ENCODE measurements at places on chromosomes 4 and X. TPM values are rescaled to one million over a fixed set of nuclear protein-coding genes. Genes with fewer than 3 reads are reported as not detected.

Gene HAUS7
- 50.3 TPM for total RNA-seq

Gene XAGE2
- not detected for total RNA-seq

Gene ITGB1BP2
- 5.6 TPM for total RNA-seq

Gene NUDT10
- total RNA-seq: 0.11 TPM

Gene TMEM184C
- 21.4 TPM for total RNA-seq
